ENCODE measurements at places on chromosomes 7 and 10. TPM values are rescaled to one million over a fixed set of nuclear protein-coding genes. Genes with fewer than 3 reads are reported as not detected.

- no peak for DNase-seq
Measured at GRCh38 chr7:131652934-131653333, 96.5 kb upstream of the PODXL start.

- no peak for DNase-seq
Measured at GRCh38 chr10:79335470-79336235, 11.6 kb upstream of the PPIF start.

DNA sequence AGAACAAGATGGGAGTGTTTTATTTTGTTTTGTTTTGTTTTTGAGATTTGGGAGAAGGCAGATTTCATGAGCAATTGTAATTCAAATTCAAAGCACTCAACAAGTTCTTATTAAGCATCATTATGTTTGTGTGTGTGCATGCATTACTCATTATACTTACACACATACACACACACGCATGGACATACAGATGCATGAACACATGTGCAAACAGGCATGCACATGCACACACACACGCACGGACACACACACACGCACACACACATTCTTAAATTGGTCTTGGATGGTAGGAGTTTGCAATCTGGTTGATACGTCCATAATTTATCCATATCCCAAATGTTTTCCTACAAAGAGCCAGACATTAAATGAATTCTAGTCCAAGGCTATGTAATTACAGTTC is 702.8 kb downstream of the INHBA start:
- no peak for DNase-seq

GRCh38 chr10:117541909-117542705 is 439 bp upstream of the EMX2 start:
- DNase-seq = peak; percentile 85

DNA sequence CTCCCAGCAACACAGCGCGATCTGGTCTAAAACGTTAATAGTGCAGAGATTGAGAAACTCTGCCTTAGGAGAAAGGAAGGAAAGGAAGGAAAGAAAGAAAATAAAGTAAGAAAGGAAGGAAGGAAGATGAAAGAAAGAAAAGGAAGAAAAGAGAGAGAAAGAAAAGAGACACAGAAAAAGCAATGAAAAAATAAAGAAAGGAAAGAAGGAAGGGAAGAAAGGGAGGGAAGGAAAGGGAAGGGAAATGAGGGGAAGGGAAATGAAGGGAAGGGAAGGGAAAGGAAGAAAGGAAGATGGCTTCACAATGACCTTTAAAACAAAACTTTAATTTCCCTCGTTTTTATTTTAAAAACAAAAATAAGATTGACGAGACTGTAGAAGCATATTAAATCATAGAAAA is 173.1 kb downstream of the ITGA8 start:
- no peak for DNase-seq

The ARHGAP22 gene
- 1.1 TPM for polyA plus RNA-seq

The GPR26 gene
- polyA plus RNA-seq = not detected

The ABCA13 gene
- 0.53 TPM for polyA plus RNA-seq

Measured in right renal cortex interstitium (tissue), 3 donors.